ENCODE measurements at places on chromosomes 4 and X.

- no peak for DNase-seq
Measured at GRCh38 chr4:20625426-20625825, 74.8 kb upstream of the PACRGL start.

DNA sequence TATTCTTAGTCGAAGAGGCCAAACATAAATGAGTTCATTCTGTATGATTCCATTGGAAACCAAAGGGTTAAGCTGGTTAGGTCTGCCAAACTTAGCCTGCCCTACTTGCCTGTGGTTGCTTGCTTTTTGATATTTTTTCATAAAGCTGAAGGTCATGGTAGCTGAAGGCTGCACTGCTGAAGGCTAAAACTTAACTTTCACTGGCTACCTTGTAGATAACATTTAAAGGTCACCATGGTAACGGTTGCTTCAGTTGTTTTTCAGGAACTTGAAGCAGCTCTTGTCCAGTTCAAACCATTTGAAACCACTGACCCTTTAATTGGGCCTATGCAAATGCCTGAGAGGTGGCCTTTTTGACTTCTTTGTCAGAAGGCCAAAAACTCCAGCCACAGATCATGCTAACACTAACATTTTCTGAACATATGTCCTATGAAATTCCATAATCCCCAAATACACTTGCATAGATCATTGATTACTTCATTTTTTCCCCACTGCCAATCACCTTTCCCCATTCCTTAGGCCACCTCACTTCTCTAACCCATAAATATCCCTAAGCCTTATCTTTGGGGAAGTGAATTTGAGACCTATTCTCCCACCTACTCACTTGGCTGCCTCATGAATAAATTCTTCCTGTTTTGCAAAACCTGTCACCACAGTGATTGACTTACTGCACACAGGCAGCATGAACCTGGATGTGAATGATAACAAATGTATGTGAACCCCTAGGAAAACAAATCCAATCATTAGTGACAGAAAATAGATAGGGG lies 10.7 kb upstream of the SMIM10L2A start:
- no peak for DNase-seq

DNA sequence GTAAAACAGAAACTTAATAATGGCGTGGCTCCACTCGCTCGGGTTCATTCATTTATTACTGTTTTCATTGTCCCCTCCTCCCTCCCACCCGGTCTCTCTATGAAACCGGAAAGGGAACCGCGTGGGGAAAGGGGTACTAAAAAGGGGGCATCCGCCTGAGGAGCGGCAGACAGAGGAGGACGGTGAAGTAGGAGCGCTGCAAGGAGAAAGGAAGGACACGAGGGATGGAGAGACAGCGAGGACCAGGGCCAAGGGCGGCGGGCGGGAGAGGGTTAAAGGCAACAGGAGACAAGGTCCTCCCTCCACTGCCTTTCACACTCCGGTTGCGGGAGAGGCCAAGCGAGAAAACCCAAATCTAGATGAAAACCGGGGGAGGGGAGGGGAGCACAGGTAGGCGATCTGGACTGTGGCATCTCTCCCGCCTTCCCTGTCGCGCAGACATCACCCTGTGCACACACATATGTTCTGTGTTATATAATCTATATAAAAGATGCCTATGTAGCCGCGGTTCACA lies 829 bp downstream of the ELOVL6 start:
- DNase-seq = peak; percentile 17

DNA sequence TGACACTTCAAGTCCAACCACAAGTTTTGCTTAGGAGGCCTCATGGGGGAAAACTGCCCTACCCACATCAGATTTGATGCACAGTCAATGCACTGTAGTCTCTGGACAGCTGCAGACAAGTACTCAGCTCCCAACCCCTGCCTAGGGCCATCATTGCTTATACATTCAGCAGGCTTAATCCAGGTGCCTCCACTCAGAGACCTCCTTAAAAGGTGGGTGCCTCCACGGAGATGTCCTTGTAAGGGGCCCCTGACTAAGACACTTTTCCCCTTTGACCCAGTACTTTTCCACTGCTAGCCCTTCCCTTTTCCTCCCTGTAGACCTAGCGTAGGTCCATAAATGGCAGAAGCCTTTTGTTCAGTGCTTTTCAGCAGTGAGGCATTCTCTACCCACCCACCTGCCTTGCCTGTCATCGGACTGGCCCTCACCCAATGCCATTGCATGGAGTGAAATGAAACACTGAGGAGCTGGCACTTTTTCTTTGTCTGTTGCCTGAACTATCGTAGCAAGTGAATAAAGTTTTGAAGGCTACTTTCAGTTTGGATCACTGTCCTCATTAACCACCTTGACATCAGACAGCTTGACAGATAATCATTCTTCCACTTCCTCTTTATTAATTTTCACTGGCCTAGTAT lies 23.8 kb upstream of the PLK4 start:
- DNase-seq = no peak

DNA sequence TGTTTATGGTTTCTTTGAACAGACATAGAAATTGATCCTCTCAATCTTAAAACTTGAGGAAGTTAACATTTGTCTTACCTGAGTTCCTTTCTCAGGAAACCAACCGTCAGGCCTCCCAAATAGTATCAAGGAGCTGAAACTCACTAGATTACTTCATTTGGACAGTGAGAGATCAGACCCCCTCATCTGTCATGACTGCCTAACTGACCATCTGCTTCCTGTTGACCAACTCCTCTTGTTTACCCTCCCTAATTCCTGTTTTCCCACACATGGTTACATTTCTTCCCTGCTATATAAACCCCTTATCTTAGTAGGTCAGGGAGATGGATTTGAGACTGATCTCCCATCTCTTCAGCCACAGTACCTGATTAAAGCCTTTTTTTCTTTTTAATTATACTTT lies 46.2 kb upstream of the NMU start:
- no peak for DNase-seq

- DNase-seq = no peak
Measured at GRCh38 chrX:122439831-122440230, 744.2 kb upstream of the GRIA3 start.

- no peak for DNase-seq
Measured at GRCh38 chr4:88223516-88223915, 60.8 kb downstream of the PPM1K start.

- DNase-seq = no peak
Measured at GRCh38 chr4:25901030-25901430, 13.0 kb upstream of the SMIM20 start.

DNA sequence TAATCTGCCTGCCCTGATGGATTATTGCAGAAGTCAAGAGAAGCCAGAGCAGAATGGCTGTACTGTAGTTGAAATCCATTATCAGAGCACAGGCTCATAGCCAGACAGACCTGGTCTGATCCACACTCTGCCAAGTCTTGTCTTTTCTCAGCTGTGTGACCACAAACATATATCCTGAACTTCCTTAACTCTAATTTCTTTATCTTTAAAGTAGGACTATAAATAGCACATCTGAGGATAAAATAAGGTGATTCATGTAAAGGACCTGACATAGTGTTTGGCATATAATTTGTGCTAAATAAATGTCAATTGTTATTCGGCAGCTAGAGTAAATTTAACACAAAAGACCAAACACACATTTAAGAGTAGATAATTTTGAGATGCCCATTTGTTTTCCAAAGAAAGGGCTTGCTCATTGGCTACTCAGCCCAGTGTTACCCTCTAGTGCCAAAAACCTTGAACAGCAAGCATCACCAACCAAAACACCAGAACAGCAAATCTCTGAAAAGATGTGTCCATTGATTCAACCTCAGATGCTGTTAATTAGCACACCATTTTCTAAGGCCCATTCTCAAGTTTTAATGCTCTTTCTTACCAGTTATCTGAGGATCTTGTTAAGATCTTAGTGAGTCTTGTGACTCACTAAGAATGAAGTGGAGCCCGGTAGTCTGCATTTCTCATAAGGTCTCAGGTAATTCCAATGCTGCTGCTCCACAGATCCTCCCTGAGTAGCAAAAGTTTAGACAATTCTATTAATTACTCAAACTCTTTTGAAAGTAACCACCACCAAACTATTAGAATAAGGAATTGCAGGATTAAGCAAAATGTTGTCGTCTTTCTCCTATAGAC lies 108.8 kb downstream of the HHIP start:
- no peak for DNase-seq

DNA sequence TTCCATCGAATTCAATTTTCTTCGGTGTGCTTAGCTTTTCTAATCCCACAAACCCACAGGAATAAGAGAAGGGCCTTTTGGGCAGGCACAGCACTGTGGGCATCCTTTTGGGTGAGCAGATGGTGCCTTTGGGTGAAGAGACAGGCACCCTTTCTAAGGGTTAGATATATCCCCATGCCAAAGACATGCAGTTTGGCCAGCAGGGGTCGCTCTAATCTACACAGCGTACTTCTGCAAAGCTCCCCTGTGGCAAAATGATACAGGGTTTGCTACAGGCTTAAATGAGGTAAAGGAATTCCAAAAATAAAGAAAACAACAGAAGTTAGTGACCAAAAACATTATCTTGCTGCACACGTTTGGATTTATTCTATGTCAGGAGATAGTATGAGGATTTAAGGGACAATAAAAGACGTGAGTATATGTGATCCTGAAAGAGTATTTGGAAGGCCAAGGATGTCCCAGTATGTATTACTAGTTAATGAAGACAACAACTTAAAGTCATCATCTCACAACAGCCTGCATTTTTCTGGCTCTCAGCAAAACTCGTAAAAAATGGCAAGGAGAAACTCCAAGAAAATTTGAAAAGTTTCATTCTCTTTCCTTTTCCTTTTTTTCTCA lies 49.5 kb downstream of the PHEX start:
- no peak for DNase-seq

GRCh38 chrX:119688911-119689321 lies 4.1 kb downstream of the SEPTIN6 start:
- no peak for DNase-seq

- no peak for DNase-seq
Measured at GRCh38 chr4:153676486-153676885, 7.6 kb upstream of the TLR2 start.
